ENCODE measurements at places on chromosomes 6 and 20.

- no peak for DNase-seq
Measured at GRCh38 chr6:36607683-36608386, 13.7 kb downstream of the SRSF3 start.

- no peak for DNase-seq
Measured at GRCh38 chr6:71531841-71532240, 243.2 kb downstream of the OGFRL1 start.

DNA sequence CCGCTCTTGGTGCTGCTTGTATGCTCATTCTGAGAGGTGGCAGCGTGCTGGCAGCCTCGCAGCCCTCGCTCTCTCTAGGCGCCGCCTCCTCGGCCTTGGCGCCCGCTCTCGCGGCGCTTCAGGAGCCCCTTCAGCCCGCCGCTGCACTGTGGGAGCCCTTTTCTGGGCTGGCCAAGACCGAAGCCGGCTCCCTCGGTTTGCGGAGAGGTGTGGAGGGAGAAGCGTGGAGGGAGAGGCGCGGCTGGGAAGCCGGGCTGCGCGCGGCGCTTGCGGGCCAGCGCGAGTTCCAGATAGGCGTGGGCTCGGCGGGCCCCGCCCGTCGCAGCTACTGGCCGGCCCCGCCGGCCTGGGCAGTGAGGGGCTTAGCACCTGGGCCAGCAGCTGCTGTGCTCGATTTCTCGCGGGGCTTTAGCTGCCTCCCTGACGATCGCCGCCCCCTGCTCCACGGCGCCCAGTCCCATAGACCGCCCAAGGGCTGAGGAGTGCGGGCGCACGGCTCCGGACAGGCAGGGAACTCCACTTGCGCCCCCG lies 19.5 kb upstream of the FAM8A1 start:
- no peak for DNase-seq

- DNase-seq = no peak
Measured at GRCh38 chr6:20574355-20574754, 40.1 kb downstream of the CDKAL1 start.

- no peak for DNase-seq
Measured at GRCh38 chr6:87932361-87932760, 115.3 kb upstream of the SPACA1 start.

- no peak for DNase-seq
Measured at GRCh38 chr6:147531321-147531720, 22.8 kb downstream of the SAMD5 start.

- no peak for DNase-seq
Measured at GRCh38 chr6:34951731-34952130, 62.7 kb downstream of the ANKS1A start.

DNA sequence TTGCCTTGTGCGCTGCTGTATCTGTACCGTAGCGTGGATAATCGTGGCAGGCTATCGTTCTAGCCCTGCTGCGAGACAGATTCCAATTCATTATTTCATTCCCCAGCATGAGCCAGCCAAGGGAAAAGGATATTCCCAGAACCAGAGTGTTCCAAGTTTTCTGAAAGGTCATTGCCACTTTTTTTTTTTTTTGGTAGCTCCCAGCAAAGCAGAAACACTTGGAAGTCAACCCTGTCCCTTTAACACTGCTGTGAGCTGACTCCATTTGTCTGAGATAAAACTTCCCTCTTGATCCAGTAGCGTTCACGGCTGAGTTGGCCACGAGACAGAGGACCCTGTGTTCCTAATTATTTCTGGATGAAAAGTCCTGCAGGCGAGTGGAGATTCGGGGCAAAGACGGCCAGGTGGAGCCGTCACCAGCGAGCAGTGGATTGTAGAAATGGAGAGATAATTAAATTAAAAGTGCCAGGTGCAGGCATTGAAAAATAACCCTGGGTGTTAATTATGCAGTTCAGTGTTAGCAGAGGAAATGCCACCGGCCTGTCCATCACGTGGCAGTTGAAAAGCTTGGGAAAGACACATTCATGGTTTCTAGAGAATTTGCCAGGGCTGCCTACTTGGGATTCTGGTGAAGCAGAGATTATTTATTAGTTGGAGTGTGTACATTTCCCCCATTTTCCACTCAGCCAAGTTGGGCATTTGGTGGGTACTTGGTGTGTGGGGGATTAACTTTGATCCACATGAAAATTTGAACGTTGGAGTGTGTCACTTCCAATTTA lies 164.2 kb downstream of the SLC24A3 start:
- no peak for DNase-seq

DNA sequence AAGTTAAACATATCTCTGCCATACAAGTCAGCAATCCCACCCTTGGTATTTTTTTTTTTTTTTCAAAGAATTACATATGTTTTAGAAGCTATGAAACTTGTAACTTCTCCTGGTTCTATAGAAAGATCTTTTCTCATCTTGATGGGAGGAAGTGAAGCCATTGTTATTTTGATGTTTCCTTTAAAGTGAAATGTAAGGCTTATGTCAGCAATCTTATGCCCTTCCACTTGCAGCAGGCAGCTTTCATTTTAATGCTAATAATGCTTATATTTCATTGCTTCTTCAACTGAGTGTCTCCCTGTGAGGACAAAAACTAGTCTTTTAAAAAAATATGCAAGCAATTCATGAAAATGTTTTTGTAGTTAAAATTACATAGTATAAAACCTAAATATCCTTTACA lies 1614.7 kb downstream of the KHDRBS2 start:
- DNase-seq = no peak

DNA sequence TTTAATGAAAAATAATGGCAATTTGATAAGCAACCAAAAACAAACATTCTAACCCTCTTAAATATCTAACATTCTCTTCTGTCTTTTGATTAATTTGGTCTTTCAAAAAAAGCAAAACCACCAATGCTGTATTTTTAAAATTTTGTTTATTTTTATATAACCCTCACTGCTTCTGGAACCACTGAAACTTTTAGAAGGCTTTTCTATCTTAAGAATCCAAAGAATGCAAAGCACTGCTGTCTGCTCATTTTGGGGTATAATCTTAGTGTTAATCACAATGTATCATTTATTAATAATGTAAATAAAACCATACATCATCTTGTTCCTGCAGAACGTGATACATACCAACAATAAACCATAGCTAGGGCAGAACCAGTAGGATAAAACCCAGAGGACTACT lies 14.0 kb downstream of the STK38 start:
- no peak for DNase-seq

DNA sequence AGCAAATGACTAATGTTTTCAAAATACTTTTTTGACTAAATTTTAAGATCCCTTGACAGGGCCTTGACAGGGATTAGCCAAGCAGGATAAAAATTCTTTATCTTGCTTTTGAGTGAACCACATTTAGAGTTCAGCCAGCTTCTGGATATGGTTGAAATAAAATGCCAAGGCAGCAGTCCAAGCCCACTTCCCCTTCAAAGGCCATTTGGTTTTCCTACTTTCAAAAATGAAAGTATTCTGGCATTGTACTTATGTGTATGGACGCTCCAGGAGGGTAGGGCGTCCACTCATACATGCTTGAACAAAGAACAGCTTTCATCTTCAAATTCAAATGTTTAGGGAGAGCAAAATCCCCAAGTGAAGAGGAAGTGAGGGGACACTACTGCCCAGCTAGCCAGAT lies 82.3 kb upstream of the BCLAF1 start:
- no peak for DNase-seq

DNA sequence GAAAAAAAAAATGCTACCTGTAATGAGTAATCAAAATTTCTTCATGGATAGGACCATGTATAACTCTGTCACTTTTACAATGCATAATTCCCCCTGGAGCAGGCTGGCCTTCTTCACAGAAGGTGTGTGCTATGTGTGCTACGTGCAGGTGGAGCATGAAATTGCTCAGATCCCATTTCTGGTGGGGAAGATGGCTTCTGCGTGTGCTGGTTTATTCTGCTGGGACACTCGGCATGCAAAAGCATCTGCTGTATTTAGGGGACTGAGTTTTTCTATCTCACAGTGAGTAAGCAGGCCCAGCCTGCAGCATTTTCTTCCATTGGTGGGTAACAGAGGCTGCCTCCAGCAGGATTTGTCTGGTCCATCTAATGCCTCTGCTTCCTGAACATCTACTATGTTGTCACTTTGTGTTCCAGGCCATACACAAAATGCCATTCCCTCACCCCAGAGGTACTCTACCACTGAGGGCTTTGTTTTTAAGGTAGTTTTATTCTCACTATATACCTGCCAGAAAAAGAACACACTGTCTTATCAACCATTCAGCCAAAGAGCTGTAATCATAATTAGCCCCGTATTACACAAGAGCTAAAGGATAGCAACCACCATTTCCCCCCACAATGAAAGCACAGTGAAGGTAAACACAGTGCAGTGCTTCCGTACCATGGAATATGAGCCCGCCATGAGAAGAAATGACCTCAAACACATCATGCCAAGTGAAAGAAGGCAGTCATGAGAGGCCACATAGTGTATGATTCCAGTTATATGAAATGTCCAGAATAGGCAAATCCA lies 62.4 kb downstream of the SYNDIG1 start:
- DNase-seq = no peak

DNA sequence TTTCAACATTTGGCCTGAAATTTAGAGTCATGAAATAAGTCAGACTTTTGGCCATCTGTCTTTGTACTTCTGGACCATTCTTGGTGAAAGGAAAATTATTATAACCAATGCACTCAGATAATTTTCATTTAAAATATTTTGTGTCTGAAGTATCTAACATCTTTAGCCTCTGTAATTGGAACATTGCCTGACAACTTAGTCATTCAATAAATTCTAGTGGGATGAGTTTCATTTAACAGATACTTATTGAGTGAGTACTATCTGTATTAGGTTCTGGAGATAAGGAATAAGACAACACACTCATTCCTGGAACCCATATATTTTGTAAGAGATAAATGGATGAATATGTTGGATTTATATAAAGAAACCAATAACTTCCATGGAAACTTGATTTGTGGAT lies 536.0 kb downstream of the BCKDHB start:
- no peak for DNase-seq

DNA sequence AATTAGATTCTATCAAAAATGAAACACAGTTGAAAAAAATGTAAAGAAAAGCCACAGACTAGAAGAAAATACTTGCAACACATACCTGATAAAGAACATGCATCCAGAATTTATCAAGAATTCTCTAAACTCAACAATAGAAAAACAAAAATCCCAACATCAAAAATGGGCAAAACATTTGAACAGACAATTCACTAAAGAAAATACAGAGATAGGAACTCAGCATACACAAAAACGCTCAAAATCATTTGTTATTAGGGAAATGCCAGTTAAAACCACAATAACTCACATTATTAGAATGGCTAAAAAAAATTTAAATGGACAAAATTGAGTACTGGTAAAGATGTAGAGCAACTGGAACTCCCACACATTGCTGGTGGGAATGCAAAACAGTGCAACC lies 311.0 kb upstream of the PRDM1 start:
- no peak for DNase-seq

DNA sequence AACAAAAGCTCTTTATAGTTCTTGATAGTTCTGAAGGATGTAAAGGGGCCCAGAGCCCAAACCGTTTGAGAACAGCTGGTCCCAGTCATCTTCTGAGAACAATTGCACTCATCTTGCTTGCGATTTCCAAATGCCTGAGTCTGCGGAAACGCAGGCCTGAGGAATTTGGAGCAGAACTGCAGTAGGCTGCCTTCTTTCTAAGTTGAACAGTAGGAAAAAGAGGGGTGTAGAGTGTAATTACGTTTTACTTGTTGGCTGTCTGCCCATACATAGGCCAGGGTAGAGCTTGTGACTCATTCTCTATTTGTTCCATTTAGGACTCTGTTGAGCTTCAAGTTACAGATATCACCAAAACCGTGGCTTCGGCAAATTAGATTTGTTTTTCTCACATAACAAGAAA lies 42.0 kb upstream of the KIF16B start:
- DNase-seq = no peak

DNA sequence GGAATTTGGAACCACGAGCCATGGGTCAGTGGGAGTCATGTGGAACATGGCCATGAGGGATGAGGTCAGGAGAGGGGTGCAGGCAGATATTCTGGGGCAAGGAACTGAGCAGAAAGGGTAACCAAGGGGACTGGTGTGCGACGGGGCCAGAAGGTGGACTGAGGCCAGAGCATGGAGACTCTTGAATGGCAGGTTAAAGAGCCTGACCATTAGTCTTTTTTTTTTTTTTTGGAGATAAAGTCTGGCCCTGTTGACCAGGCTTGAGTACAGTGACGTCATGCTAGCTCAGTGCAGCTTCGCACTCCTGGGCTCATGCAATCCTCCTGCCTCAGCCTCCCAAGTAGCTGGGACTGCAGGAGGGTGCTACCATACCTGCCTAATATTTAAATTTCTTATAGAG lies 64.0 kb downstream of the RREB1 start:
- DNase-seq = no peak

DNA sequence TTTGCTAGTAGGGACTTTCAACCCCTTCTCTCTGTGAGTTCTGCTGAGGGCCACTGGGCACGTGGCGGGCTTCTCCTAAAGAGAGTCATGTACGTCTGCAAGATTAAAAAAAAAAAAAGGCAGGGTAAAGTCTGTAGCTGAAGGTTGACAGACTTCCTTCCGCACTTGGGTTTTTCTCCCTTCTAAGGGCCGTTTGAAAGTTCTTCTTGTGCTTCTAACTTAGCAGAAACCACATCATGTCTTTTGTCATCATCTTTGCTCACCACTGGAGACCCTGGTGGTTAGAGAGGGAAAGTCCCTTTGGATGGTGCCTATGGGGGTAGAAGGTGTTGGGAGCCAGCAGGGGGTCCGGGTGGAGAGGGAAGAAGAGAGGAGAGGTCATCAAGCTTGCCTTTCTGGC lies 31.4 kb downstream of the PRDM1 start:
- no peak for DNase-seq

- DNase-seq = no peak
Measured at GRCh38 chr20:43691928-43692524, 25.1 kb downstream of the MYBL2 start.

DNA sequence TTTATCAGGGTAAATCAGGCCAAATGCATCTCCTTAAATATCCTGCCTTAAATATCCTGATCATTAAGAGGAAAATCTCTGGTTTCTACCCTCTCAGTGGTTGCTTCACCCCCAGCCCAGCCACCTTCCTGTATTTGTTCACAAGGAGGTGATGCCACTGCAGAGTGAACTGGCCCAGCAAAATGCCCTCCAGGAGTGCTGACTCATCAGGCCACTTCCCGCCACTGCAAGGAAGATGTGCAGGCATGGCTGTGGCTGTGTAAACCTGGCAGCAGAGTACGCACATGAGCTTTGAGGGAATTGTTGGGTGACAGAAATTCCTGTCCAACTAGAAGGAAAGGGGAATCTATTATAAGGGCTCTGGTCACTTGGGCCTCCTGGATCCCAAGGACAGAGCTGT lies 13.8 kb downstream of the NQO2 start:
- DNase-seq = no peak

DNA sequence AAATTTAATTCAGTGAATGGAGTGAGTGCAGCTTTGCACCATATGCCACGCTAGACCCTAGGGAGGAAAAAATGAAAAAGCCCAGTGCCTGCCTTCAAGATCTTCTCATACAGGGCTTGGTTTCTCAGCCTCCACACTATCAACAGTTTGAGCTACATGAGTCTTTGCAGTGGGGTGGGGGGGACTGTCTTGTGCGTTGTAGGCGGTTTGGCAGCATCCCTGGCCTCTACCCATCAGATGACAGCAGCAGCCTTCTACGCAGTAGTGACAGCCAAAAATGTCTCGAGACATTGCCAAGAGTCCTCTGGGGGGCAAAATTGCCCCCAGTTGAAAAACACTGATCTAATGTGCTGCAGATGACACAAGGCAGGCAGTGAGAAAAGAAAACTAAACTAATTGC lies 6.2 kb downstream of the CDH22 start:
- no peak for DNase-seq

GRCh38 chr6:144637541-144637940 lies 352.4 kb downstream of the UTRN start:
- DNase-seq = no peak

GRCh38 chr6:1310628-1311399 lies 1.1 kb upstream of the FOXQ1 start:
- no peak for DNase-seq
